Activated T-helper 1 cell treated with Interleukin-2 at 50 U/mL for 16 hours (primary cell): ENCODE measurements at places on chromosomes 4 and X.
A peak's percentile ranks its signal among the peaks of the same experiment; 100 is the strongest.

DNA sequence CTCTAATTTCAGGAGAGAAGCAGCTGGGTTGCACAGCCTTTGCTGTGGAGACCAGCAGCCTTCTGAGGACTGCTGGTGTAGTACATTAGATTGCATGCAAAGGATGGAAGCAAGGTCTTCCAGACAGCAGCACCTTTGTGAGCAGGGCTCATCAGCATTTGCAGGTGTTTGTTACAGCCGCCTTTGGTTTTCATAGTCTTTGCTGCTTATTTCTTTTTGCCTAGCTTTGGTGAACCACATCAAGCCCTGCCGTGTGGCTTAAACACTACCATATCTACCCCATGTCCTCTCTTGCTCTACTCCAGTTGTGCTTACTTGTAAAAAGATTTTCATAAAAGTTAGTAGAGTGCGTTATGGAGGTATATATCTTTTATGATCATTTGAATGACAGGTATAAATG is 57.5 kb downstream of the MTM1 start:
- DNase-seq = no peak

DNA sequence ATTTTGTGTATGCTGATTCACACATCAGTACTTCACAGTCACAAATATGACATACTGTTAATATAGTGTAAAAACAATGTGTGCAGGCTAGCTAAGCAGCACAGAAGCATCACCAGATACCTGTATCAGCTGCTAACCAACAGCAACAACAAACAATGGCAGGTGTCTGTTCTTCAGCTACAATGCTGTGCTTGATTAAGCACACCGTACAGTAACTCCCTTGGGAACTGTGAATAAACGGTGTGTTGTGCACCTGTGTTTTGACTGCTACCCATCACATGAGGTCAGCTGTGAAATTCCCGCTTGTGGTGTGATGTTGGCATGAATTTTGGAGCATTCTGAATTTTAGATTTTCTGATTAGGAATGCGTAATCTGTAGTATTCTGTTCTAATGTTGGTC is 379.7 kb upstream of the FAT1 start:
- DNase-seq = no peak

GRCh38 chr4:3473181-3473950 is 10.3 kb downstream of the DOK7 start:
- DNase-seq = no peak

DNA sequence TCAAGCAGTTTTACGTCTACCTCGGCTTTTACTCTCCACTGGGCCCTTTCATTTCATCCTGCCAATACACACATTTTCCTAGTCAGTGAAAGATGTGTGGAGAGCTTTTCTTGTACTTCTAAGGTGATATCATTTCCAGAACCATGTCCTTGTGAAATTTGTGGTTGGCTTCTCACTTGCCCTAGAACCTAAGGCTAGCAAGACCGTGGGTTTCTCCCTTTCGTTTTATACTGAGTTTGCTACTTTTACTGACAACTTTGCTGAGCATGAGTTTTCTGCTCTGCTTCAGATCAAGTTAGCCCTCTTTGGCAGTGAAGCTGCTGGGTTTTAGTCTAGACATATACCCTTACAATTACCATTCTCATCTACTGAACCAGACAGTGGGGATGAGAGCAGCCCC is 95.7 kb upstream of the FRMPD4 start:
- DNase-seq = no peak

- no peak for DNase-seq
These were observed 300.5 kb downstream of the FGF13 start for GRCh38 chrX:138411048-138411447.

GRCh38 chr4:33386764-33387163 is 2666.6 kb downstream of the PCDH7 start:
- no peak for DNase-seq

DNA sequence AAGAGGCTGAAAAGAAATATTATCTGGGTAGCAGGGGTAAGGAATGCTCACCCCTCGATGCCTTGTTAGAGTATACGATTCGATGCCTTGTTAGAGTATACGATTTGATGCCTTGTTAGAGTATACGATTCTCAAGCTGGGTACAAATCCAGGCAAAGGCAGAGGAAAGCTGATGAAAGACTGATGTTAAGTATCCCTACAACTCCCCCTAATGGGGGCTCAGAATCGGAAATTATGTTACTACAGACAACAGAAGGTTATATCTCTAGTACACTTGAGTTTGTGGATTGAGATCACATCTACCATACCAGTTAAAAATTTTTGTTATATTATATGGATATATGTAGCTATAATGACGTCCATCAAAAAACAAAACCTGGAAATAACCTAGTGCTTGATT is 4.8 kb downstream of the LRRC66 start:
- no peak for DNase-seq

GRCh38 chr4:17447675-17448298 is 64.1 kb downstream of the QDPR start:
- DNase-seq = peak; percentile 7
